Activated CD4-positive, alpha-beta memory T cell treated with anti-CD3 and anti-CD28 coated beads, Interleukin-2, amount 10 ng/mL, durations not matched to agents 7 days and 5 days (primary cell): ENCODE measurements at places on chromosomes 7 and 10. TPM values are rescaled to one million over a fixed set of nuclear protein-coding genes. Genes with fewer than 3 reads are reported as not detected.

DNA sequence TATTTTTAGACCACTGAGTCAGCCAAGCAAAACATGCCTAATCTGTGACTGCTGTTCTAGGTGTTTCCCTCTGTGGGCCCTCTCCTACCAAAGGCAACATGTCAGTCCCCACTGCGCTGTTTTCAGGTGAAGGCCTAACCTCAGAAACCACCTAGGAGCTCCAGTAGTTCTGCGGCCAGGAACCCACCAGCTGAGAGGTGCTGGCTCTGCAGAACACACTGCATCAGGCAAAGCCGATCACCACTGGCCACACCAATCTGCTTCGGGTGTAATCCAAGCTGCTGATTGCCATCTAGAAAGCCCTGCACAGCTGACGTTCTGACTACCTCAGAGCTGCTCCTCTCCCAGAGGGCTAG is 14.9 kb downstream of the CAMK2G start:
- peak; percentile 81 for DNase-seq
- H3K27me3 ChIP-seq, result no peaks in the 10 kb centered on the region
- H3K4me1 ChIP-seq, result peaks cover 86% of the 10 kb centered on the region

GRCh38 chr7:105712877-105713276 is 131.6 kb upstream of the EFCAB10 start:
- no peak for DNase-seq
- H3K4me1 ChIP-seq, result peaks cover 8% of the 10 kb centered on the region
- H3K4me3 ChIP-seq, result no peak overlapping the region

The LBX1 gene
- not detected for total RNA-seq

DNA sequence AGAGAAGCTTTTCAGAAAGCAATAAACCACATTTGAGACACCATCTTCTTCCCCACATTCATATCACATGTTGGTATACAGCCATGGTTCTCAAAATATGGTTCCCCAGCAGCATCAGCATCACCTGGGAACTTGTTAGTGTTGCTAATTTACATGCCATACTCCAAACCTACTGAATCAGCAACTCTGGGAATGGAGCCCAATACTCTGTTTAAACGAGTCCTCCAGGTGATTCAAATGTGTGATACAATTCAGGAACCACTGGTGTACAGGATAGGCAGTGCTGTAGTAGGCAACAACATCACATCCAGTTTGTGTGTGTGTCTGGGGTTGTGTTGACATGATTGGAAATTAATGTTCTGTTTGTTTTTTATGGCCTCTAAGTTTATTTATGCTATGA is 47.7 kb downstream of the ZNF277 start:
- H3K4me1 ChIP-seq, result no peaks in the 10 kb centered on the region
- no peaks in the 10 kb centered on the region for H3K36me3 ChIP-seq
- DNase-seq, result no peak
- H3K4me3 ChIP-seq, result no peak overlapping the region
- no peaks in the 10 kb centered on the region for H3K27me3 ChIP-seq
- no peak overlapping the region for H3K27ac ChIP-seq
